ENCODE measurements at places on chromosomes 4 and X. TPM values are rescaled to one million over a fixed set of nuclear protein-coding genes. Genes with fewer than 3 reads are reported as not detected.

DBET gene
- not detected for total RNA-seq

GAB3 gene
- 12.1 TPM for total RNA-seq

RAI2 gene
- total RNA-seq, result 19.1 TPM

DNA sequence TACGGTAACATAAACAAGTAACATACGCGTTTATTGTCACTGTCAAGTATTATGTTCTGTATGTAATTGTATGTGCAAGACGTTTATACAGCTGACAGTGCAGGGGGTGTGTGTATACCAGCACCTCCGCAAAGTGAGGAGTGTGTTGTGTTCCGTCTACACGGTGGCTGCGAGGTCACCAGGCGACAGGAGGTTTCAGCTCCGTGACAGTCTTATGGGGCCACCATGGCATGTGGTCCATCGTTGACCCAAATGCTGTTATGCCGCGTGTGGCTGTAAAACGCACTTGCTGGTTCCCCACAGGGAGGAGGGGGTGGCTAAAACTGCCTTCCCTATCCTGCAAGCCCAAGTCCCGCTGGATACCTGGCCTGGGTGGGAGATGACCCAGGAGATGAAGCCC, 25.0 kb downstream of the NSG1 start:
- DNase-seq, result peak; percentile 25

GRCh38 chr4:105753361-105753760, 44.8 kb downstream of the GSTCD start:
- DNase-seq, result no peak

GRCh38 chr4:54165438-54165837, 63.7 kb upstream of the PDGFRA start:
- no peak for DNase-seq

- DNase-seq, result no peak
Measured at GRCh38 chr4:120777459-120777858, 145.1 kb downstream of the PRDM5 start.

DNA sequence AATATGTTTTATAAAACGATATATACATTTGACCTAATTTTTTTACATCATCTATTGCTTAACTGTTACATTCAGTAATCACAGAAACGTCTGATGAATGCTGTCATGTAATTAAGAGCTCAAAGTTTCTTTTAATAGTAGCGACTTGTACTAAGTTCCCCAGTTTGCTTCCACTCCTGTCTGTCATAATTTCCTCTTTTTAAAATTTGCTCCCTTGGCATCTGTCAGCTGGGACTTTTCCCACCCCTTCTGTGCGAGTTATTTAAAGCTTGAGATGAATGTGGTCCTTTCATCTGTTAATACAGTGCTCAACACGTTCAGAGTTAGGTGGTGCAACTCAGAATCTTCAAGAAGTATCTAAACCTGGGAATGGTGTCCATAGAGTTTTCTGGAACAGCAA, 1.2 kb downstream of the RAP1GDS1 start:
- no peak for DNase-seq

DNA sequence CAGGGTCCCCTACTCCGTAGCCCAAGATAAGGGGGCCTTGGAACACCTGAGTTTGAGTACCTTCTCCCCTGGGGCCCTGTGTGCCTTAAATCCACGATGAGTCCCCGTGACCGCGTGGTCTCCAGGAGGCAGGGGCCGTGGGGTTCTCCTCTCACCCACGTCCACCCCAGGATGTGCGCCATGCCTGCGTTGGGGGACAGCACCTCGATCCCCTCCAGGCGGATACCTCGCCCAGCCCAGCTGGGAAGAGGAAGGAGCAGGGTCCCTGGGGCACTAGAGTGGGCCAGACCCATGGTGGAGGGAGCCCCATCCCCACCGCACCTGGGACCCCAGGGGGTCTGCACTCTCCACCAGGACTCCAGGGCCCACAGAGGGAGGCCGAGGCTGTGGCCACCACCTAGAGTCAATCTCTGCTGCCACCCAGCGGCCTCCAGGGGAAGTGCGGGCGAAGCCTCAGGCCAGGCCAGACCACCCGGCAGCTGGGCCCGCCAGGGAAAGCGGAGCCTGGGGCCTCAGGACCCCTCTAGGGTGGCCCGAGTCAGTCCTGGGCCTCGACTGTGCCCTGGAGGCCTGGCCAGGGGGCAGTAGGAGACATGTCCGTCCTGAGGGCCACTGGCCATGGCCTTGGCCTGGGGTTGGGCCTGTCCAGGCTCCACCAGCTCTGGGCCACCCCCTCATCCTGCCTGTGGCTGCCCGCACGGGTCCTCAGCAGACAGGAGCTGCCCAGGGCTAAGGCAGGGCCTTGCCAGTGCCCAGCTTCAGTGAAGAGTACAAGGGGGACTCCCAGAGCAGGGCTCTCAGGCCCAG, 55.0 kb downstream of the FAM53A start:
- peak; percentile 87 for DNase-seq

DNA sequence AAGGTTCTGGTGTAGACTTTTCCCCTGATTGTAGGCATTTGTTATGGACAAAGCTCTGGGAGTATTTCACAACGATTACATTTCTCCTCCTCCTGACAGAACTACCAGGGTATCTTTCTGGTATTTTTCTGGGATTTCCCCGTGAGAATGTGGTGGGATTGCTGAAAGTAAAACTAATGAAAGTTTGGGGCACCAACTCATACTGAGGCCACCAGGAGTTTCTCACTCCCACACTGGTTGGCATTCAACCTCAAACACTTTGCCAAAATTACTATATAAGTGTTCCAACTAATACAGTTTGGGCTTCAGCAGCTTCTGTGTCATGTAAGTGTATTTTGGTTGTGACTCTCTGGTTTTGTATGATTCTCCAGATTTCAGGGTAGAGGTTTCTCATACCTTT, 855.1 kb downstream of the GLUD2 start:
- DNase-seq, result no peak

Measured in Right ventricle myocardium inferior (tissue), 1 donor.